ACHN (cell line): ENCODE measurements at places on chromosomes 3 and 15.

GRCh38 chr3:104628185-104628789 lies 738.4 kb upstream of the ALCAM start:
- peak; percentile 64 for DNase-seq

- peak; percentile 1 for DNase-seq
These were observed 48.7 kb upstream of the MDFIC2 start for GRCh38 chr3:70360979-70361760.

GRCh38 chr3:57085211-57085610 lies 24.7 kb downstream of the SPATA12 start:
- no peak for DNase-seq

GRCh38 chr15:98651036-98651481 lies 2.7 kb downstream of the IGF1R start:
- DNase-seq, result peak; percentile 1

GRCh38 chr15:91603384-91604080 lies 250.0 kb upstream of the SLCO3A1 start:
- no peak for DNase-seq

DNA sequence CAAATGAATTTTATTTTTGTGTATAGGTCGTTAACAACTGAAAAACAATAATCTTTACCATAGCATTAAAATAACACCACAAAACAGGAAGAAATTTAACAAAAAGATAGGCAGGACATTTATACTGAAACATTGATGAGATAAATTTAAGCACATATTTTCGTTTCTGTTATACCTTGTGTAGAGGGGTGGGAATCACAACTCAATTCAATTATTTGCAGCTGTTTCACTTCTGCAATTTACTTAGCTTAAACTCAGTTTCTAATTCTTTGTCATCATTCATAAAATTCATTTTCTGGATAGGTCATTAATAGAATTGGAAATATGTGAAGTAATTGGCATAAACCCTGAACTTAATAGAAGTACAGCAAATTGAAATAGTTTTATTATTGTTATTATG lies 42.3 kb downstream of the TP63 start:
- no peak for DNase-seq

- peak; percentile 33 for DNase-seq
These were observed 7.4 kb downstream of the FAM3D start for GRCh38 chr3:58659051-58659675.

- no peak for DNase-seq
These were observed 13.3 kb upstream of the CSPG4 start for GRCh38 chr15:75725719-75726607.

- peak; percentile 47 for DNase-seq
These were observed 462 bp downstream of the EDEM1 start for GRCh38 chr3:5187920-5188418.

DNA sequence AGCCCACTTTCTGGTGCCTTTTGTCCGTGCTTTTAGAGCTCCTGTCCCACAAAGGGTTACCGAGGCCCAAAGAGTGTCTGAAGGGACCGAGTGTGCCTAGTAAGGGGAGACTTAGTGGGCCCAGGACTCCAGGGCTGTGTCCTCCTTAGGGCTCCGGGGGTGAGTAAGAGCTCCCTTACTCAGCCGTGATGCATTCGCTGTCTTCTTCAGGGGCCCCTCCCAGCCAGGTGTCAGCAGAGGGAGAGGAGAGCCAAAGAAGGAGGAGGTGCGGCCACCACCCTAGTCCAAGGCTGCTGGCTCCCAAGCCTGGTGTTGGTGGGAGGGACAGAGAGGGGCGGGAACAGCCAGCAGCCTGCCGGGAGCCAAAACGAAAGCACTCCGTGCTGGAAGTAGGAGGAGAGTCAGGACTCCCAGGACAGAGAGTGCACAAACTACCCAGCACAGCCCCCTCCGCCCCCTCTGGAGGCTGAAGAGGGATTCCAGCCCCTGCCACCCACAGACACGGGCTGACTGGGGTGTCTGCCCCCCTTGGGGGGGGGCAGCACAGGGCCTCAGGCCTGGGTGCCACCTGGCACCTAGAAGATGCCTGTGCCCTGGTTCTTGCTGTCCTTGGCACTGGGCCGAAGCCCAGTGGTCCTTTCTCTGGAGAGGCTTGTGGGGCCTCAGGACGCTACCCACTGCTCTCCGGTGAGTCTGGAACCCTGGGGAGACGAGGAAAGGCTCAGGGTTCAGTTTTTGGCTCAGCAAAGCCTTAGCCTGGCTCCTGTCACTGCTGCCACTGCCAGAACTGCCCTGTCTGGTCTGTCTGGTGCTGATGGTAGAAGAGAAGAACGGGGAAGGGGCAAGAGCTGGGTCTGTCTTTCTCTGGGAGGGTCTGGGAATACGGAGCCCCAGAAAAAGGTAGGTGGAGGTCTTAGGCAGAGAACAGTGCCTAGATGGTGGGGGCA lies at the start of gene IL17RC:
Gene IL17RC (plus strand): TSS at position 365 of the 947 bp plus-strand sequence. CDS start 218 bp downstream, at position 583.
- DNase-seq, result peak; percentile 87

DNA sequence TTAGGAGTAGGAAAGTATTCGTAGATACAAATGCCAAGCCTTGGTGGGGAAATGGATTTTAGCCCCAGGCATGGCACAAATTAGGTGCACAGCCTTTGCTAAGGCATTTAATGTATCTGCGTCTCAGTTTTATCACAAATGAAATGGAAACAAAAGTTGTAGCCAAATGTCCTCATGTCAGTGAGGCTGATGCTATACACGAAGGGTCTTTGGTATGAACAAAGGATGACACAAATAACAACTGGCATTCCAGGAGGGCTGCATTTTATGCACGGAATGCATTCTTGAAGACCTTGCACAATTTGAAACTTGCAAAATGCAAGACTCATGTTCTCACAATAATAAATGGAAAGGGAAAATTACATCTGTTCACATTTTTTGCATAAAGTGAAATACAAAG lies 181.9 kb downstream of the SV2B start:
- DNase-seq, result no peak

GRCh38 chr15:48102167-48102566 lies 18.6 kb upstream of the SLC24A5 start:
- DNase-seq, result no peak

DNA sequence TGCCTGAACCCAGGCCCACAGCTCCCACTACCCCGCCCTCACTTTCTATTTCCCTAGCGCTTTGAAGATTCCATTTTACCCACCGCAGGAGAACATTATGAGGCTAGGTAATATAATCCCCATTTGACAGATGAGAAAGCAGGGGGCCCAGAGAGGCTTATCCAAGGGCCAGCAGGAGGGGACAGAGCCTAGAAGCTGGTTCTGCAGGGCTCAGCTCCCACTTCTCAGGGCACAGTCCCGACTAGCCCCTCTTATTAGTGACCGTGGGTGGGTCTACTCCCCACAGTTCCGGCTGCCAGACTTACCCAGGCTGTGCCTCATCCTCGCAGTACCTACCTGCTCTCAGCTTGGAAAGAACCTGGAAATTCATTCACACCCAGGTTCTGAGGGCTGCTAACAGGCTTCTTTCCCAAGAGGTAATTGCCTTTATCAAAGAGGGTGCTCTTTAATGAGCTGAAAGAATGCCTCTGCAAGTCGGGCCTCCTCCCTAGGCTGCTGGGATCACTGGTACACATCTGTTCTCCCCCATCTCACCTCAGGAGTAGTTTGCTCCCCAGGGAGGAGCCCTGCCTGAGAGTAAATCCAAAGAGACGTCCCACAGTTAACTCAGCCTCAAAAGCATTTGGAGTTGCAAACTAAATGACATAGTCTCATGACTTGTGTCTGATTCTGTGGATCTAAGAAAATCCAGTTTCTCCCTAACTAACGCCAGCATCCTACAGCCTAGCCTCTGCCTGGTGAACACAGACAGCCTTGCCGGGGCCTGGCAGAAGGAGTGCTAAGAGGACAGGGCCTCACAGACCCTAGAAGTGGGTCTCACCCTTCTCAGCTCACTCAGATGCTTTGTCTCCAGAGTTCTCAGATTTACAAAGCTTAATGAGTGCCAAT lies 125.0 kb downstream of the CHSY1 start:
- DNase-seq, result no peak

DNA sequence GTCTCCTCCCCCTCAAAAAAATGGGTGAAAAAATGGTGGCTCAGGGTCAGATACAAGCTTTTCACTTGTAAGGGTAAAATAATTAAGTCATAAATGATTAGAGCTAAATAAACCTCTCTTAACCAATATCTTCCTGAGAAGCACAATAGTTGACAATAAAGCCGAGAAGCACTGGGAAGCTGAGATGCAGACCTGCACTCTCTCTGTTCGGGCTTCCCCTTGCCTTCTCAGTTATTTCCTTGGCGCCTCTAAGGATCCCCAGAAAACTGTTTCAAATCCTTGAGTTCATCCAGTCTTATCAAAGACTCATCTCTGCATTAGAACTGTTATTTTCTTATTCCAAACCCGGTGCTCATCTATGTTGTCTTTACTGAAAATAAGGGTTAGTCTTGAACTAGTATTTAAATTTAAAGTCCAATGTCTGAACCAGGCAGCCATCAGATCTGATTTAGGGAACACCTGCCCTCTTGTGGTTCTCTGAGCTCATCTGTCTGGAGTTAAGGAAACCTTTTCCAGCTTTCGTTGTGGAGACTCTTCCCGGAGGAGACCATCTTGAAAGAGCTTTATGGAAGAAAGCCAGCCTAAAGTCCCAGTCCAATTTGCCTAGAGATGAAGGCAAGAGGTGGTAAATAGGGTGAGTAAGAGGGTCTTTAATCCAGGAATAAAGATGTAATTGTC lies 256.4 kb upstream of the MCTP2 start:
- peak; percentile 14 for DNase-seq

DNA sequence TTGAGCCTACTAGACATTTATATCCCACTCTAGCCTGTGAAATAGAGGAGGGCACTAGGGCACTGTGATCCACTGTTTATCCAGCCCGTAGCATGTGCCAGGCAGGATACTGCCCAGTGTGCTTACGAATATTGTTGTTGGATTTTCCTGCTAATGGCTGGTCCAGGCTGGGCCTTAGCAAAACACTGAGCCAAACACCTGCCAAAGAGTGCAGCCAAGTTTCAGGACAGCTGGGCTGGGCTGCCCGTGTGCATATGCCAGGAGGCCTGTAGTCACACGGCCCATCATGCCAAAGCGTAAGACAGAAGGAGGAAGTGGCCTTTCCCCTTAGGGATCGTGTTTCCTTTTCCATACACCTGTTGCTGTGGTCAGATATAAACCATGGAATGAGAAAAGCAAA lies 54.5 kb upstream of the ABHD10 start:
- no peak for DNase-seq

- no peak for DNase-seq
These were observed 172.1 kb downstream of the LRTM1 start for GRCh38 chr3:54755756-54756155.

GRCh38 chr3:197491923-197492664 lies 63.7 kb downstream of the BDH1 start:
- no peak for DNase-seq

DNA sequence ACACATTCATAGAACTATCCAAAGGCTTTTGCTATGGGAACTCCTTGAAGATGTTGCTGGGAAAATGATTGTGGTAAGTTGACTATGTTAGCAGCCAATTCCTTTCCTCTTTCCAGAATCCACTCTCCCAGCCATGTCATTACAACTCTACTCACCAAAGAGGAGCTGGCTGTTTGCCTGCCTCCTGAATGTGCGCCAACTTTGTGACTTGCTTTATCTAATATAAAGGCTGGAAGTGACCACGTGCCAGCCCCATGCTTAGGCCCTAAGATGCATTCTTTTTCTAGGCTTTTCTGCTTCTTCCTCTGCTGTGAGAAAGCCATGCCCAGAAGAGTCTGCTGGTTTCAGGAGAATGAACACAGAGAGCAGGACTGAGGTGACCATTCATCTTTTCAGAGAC lies 182.2 kb downstream of the GABRB3 start:
- DNase-seq, result no peak

GRCh38 chr3:63934041-63934866 lies 22.1 kb upstream of the SCAANT1 start:
- DNase-seq, result no peak

GRCh38 chr3:185711255-185711870 lies 113.5 kb downstream of the IGF2BP2 start:
- no peak for DNase-seq

- no peak for DNase-seq
These were observed 18.9 kb downstream of the SCN5A start for GRCh38 chr3:38630606-38631005.

- DNase-seq, result no peak
These were observed 11.1 kb upstream of the MBNL1 start for GRCh38 chr3:152257563-152258035.

DNA sequence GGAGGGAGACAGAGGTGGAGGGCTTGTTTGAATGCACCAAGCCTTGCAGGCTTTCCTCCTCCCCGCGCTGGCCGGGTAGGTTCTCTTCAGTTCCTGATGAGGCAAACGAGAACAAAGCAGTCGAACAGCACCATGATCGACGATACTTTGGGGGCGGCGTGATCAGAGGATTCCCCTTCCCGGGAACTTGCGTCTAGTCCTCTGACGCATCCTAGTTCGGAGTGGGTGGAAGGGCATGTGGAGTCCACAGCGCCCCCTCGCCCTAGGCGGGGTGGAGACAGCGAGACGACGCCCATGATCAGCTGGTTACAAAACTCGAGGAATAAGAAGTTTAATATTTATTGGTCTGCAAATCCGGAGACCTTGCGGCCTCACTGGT lies 452 bp upstream of the SV2B start:
- peak; percentile 9 for DNase-seq
